ENCODE measurements at places on chromosomes 11 and 22. TPM values are rescaled to one million over a fixed set of nuclear protein-coding genes. Genes with fewer than 3 reads are reported as not detected.

GRCh38 chr11:86458294-86459001, 83.8 kb downstream of the CCDC81 start:
- no peak for DNase-seq

The GNB1L gene
- total RNA-seq = 6.7 TPM

DNA sequence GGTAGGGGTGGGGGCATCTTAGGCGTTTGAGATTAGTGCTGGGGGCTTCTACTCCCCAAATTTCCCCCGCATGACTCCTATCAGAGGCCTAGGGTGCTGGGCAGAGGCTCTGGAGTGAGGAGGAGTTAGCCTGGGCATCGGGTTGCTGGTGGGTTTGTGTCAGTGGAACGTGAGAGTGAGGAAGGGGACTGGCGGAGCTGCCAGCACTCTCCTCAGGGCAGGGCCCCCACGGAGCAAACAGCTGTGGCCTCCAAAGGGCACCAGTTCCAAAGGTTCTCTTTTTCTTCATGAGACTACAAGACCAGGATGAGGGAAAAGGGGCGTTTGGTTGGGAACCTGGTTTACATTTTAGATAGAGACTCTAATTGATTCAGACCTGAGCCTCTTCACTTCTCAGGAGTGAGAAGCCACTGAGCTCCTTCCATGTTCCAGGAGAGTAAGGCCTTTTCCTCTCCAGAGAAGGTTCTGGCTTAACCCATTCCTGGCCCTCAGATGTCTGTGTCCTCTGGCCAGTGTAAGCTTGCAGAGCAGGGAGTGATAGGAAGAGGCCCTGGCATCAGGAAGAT, 35.6 kb upstream of the CDON start:
- DNase-seq = no peak

The SLC22A8 gene
- total RNA-seq = not detected

Data from left lung (tissue), 14 donors.